ENCODE measurements at places on chromosomes 13 and 19.

- DNase-seq, result no peak
Measured at GRCh38 chr19:28710278-28710677, 502.7 kb downstream of the UQCRFS1 start.

GRCh38 chr19:48284896-48285295, 15.0 kb downstream of the ZNF114 start:
- no peak for DNase-seq

GRCh38 chr13:46101002-46101401, 3.8 kb downstream of the CPB2 start:
- no peak for DNase-seq

GRCh38 chr19:29303069-29303718, 90.2 kb upstream of the UQCRFS1 start:
- no peak for DNase-seq

DNA sequence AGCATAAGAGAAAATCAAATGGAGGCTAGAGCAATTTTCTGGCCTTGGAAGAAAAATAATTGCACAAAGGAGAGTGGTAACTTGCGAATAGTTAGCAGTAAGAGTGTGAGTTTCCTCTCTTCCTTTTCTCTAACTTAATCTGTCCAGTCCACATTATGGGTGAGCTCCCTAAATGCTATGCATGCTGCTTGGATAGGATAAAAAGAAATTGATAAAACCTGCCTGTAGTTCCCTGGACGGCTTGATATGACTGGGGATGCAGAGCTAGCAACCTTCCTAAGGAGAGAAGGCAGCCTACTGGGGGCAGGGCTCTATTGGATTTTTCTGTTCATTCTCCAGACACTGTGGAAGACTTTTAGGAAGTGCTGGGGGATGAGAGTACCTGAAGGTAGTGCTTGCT, 311.3 kb downstream of the LMO7 start:
- no peak for DNase-seq

DNA sequence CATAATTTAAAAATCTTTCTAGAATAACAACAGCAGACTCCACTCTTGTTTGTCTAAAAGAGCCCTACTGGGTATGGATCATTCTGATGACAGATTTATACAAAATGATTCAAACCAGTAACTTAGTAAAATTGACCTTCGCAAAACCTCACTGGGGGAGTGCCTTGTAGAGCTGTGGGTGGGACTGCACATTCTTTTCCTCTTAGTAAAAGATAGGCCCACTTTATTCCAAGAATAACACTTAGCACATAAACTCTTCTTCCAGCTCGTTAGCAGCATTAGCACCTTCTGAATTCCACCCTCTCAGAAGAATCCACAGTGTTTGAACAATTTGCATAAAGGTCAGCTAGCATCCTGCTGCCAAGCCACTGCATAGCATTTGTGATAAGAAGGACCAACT, 106.8 kb downstream of the STOML3 start:
- no peak for DNase-seq

GRCh38 chr13:24233351-24233901, 72.9 kb downstream of the SPATA13 start:
- no peak for DNase-seq
